ENCODE measurements at places on chromosomes 13 and 19.

- DNase-seq = no peak
Observed at GRCh38 chr13:35057858-35058257, 115.8 kb downstream of the NBEA start.

DNA sequence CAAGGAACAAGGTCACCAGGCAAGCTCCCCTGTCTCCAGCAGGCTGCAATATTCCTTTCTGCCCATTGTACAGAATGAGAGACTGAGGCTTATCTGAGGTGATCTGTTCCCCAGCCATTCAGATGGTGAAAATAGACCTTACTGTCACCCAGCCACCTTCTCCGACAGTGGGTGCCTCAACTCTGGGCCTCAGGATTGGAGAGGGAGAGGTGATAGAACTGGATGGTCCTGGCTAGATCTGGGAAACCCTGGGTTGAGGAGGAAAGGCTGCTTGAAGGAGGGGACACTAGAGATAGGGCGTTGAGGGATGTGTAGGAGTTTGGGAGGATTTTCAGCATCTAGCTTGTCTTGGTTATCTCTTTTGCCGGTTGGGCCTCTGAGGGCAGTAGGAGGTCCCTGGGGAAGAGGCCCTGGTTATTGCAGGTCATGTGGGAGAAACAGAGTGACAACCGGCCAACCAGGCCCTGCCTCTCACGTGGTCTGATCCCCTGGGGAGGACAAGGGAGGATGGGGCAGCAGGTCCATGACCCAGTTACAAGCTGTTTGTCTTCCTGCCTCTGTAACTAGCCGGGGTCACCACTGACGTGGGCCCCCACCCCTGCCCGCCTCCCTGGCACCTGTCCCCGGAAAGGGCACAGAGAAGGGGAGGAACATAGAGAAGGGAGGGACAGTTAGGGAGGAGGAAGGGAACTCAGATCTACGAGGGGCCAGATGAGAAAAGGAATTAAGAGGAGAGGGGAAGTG is 8.2 kb downstream of the NFIC start:
- DNase-seq = no peak

DNA sequence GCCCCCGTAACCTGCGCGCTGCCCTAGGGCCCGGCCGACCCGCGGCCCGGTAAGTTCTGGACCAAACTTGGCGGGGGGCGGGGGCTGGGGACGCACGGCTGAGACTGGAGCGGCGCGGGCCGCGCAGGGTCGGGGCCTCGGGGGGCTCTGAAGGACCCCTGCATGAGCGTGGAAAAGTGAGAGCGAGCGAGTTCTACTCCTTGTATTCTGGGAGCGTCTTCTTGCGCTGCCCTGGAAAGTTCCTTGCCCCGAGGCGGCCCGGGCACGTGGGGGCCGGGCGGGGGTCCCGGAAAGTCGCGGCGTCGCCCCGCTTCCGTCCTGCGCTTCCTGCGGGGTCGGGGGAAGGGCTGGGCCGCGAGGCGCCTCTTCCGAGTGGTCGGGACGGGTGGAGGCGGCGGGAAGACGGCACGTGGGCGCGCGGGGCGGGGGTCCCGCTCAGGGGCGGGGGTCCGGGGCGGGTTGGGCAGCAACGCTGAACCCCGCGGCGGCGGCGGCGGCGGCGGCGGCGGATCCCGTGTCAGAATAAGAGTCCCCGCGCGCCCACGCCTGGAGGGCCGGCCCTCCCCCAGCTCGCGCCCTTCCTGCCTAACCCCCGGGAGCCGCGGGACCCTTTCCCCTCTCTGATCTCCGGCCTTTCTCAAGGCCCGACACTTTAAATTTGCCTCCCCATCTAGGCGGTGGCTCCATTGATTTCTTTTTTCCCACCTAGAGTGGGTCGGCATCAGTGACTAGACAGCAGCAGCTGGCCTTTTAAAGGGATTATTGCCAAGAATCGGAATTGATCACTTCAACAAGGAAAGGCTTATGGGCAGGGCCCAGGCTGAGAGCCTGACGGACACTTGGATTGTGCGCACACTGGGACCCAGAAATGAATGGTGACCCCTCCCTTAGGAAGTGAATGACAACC is 749 bp downstream of the GATAD2A start:
- DNase-seq = no peak

GRCh38 chr19:6060600-6061375 is 49.5 kb downstream of the RFX2 start:
- no peak for DNase-seq

GRCh38 chr19:30385174-30385573 is 13.0 kb downstream of the ZNF536 start:
- DNase-seq = no peak

GRCh38 chr19:38079926-38080380 is 144.1 kb downstream of the DPF1 start:
- peak; percentile 88 for DNase-seq

- no peak for DNase-seq
Observed at GRCh38 chr13:83794583-83794982, 87.7 kb downstream of the SLITRK1 start.

- DNase-seq = no peak
Observed at GRCh38 chr13:53150568-53150967, 122.0 kb downstream of the OLFM4 start.

DNA sequence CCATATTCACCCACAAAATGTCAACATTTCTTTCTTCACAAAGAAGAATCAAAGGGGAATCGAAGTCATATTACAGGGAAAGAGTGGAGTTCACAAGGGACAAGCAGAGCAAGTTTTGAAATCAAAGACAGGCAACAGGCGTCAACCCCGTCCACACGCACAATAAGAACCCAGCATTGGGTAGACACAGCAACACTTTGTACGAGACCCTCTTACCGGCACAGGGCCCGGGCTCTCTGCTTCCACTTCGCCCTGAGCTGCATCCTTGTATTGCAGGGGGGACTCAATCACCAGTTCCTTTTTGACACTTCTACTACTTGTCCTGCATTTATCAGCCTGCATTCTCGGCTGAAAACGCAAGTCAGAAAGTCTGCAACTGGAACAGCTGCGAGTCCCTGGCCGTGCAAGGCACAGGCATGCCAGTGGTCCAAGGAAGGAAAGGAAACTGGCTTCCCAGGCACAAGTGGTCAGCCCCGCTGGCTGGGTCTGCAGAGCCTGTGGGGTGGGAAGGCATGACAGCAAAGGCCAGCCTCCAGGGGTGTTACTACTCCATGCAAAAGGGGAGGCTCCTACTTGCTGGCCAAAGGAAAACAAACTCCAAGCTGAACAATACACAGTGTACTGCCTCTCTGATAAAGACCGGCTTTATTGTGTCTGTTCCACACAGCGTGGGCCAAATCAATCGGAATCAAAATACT is at the start of gene DOCK9:
Gene DOCK9, minus strand, starts transcription at position 497 of the 698 bp plus-strand sequence. Its CDS starts 155 bp downstream, at position 342.
- no peak for DNase-seq

DNA sequence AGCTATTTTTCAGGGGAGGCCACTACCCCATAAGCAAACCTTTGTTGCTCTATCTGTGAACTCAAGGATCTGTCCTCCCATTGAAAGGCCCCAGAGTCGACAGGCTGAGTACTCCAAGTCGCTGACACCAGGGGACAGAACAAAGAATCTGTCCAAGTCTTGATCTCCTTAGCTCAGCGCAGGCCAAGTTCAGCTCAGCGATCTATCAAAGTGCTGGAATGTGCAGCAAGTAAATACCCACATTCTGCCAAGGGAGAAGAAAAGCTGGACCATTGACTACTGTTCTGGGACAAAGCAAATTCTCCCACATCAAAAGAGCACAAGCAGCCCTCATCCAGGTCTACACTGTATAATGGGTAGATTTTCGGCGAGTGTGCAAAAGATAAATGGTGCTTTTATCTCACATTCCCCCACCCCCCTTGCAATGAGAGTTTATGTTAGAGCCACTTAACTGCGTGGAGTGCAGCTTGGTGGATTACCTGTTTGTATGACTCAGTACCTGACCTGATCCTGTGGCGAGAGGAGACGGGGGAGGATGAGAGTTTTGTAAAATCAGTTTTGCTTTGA is 391.7 kb upstream of the SGCG start:
- no peak for DNase-seq

GRCh38 chr13:73340069-73340468 is 281.3 kb downstream of the KLF5 start:
- DNase-seq = no peak

DNA sequence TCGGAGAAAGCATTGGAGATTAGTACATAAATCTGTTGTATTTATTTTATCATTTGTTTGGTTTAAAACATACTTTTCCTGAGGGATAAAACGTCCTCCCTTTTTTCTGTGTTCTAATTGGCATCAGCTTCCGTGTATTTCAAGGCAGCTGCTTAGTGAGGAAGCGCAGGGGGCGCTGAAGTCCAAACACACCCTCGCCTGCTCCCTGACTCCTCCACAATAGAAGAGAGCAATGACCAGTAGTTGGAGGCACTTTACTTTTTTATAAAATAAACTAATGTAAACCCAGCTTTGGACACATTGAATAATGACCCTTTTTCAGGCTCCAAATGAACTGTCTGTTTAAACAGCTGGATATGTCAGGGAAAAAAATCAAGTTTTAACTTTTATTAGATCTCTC is 79.9 kb downstream of the RNASEH2B start:
- DNase-seq = no peak

DNA sequence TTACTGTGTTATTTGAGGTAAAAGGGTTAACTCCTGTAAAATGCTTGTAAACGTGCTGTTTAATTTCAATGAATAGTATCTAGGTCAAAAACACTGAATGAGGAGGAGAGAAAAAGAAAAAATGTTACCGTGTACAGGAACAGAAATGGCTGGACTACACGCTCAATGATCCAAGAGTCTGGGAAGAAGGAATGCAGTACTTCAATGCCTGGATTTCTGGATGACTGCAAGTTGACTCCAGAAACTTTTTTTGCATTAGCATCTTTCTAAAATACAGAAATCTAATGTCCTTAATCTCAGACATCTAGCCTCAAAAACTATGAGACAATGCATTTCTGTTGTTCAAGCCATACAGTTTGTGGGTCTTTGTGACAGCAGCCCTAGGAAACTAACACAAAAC is 17.4 kb upstream of the IPO5 start:
- DNase-seq = no peak

DNA sequence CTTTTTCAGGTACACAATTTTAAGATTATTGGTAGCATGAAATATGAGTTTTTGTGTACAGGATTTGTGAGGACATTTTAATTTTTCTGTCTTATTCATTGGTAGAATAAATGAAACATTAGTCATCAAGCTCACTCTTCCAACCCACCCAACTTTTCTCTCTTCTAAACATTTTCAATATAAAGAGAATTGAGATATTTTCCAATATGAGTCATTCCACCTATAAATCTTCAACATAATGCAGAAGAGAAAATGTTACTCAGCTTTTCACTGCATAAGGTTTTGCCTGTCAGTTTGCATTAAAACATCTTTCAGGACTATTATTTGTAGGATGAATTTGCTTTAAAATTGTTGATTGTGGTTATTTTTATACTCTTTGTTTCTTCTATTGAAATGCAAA is 330.7 kb downstream of the PCDH20 start:
- no peak for DNase-seq

DNA sequence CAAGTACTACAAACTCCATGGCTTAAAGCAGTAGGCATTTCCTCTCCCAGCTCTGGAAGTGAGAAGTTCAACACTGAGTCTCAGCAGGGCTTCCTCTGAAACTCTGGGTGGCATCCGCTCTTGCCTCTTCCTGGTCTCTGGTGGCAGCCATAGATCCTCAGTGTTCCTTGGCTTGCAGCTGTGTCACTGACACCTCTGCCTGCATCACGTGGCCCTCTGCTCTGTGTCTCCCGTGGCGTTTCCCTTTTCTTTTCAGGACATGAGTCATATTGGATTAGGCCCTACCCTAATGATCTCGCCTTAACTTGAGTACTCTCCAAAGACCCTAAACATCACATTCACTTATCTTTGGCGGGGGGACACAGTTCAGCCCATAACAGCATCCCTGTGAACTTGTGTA is 466.7 kb downstream of the MYO16 start:
- DNase-seq = no peak

DNA sequence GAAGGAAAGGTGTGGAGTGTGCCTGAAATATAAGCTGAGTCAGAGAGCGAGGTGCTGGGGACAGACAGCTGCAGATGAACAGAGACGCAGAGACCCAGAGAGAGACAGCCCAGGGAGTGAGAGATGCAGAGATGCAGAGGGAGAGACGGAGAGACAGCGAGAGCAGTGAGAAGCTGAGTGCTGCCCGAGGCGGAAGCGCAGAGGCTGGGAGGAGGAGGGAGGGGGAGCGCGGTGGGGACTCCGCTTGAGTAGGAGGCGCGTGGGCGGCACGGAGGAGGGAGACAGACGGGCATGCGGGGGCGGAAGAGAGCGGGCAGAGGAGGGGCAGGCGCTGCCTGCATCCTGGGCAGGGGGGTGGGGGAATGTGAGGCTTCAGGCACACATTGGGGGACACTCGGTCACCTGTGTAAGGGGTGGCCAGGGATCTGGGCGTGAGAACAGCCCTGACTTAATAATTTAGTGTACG is 25.7 kb downstream of the SLC8A2 start:
- peak; percentile 31 for DNase-seq

GRCh38 chr13:44051405-44051804 is 171.7 kb downstream of the LACC1 start:
- no peak for DNase-seq

- DNase-seq = peak; percentile 53
Observed at GRCh38 chr19:45999653-46000121, 4.4 kb downstream of the CCDC61 start.

DNA sequence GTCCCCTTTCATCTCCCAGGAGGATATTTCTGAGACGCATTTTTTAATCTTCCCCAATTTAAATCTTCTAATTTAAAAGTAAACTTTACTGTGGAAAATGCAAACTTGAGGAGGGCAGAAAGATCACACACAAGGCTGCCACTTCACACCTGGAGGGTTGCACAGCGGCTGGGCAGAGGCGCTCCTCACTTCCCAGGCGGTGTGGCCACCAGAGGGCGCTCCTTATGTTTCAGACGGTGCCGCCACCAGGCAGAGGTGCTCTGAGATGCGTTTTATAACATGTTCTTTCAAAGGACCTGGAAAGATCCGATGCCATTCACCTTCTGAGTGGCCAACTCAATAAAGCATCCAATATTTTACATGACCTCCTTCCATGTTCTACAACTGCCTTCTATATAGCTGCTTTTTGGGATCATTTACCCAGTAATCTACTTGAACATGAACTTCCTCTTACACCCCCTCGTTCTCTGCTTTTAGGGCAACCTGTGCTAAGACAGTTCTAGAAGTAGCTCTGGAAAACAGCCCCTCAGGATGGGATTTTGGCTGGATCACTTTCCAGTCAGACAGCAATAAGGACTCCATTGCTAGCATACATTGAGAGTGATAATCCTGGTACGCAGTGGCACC is 14.8 kb upstream of the MTUS2 start:
- no peak for DNase-seq

DNA sequence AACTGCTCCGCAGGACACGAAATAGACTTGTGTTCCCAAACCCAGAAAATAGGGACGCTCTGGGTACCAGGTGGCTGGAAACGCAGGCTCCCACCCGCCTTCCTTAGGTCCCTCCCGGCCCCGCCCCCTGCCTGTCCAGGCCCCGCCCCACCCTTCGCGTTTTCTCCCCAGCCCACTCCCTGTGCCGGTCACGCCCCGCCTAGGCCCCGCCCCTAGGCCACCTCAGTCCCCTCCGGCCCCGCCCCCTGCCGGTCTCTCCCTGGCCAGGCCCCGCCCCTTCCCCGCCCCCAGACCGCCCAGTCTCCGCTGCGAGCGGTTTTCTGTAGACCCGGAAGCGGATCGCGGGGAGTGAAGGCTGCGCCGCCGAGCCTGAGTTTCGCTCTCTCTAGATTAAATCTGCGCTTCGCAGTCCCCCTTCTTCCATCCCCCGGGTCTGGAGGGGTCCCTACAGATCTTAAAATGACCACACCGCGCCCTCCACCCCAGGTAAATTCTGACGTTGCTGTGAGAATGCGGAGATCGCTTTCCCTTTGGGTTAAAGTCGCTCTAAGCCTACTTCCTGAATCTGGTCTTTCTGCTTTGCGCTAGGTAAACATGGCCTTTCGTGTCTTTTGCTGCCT is 3.7 kb upstream of the ZNF665 start:
- DNase-seq = peak; percentile 78
